ENCODE measurements at places on chromosomes 2 and 18.
A peak's percentile ranks its signal among the peaks of the same experiment; 100 is the strongest.

DNA sequence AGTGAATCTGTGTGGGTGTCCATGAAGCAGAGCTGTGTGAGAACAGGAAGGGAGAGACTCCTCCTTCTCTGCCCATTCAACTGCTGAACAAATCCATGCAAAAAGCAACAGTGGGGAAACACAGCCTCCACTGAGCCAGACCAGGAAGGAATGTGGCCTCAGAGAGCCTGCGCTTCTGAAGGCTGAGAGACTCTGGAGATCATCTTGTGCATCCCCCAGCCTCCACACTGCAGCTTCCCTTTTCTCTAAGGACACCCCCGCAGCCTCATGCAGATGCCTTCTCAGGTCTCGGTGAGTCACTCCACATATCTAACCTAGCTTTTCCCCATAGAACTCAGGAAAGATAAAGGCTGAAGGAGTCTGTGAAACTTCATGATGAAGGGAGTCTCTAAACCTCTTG, 402.9 kb downstream of the TNS1 start:
- peak; percentile 24 for DNase-seq

DNA sequence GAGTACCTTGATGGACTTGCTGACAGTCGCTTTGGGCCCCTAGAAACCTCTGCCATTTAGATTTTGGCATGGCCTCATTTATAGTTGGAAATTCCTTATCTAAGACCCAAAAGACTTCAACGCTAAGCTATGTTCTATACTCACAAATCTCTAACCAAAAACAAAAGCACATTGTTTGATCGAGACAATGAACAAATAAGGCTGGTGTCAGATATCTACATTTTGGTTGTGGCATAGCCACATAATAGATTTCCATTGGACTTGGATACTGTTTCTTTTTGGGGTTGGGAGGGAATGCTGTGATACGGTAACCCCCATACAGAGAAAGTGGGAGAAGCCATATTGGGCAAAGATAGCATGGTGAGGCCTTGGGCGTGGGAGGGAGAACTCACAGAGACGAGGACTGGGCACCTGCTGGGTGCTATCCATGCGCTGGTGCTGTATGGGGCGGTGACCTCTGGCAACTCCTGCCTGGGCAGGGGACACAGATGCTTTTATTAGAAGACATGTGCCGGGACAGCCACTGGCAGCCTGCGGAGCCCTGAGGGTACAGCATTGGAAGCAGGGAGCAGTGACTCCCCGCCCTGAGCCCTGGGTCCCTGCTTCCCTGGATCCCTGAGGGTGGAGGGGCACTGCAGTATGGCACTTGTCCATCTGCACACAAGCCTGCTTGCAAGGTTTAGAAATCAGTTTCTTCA, 97.1 kb downstream of the ASAP2 start:
- no peak for DNase-seq

DNA sequence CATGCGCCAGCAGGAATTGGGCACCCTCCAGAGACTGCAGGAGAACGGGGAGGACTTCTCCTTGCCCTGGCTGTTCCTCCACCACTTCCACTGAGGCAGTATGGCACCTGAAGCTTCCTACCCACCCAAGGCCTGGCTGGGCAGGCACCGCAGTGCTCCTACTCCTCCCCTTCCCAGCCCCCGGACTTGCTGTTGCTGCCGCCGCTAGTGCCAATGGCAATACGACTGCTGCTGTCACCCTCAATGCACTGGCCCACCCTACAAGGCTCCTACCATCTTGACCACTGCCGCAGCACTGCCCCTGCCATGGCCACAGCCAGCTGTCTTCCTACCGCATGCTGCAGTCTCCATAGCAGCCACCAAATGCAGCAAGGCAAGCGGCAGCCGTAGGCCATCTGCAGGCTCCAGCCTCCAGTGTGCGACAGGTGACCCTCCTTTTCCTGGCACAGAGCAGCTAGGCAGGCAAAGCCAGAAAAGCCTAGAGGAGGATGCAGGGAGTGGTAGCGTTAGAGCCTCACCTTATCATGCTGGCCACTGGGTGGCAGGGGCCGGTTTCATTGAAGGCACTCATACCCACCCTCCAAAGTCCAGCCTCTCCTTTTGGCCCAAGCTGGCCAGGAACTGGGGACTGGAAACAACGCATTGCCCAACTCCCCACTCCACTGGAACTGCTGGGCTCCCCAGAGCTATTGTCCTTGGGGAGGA, 47.4 kb upstream of the ANKRD62 start:
- DNase-seq: no peak

- DNase-seq: no peak
Measured at GRCh38 chr2:102540882-102541281, 67.9 kb downstream of the SLC9A4 start.

- DNase-seq: no peak
Measured at GRCh38 chr18:57409650-57410049, 25.5 kb upstream of the ONECUT2 start.

DNA sequence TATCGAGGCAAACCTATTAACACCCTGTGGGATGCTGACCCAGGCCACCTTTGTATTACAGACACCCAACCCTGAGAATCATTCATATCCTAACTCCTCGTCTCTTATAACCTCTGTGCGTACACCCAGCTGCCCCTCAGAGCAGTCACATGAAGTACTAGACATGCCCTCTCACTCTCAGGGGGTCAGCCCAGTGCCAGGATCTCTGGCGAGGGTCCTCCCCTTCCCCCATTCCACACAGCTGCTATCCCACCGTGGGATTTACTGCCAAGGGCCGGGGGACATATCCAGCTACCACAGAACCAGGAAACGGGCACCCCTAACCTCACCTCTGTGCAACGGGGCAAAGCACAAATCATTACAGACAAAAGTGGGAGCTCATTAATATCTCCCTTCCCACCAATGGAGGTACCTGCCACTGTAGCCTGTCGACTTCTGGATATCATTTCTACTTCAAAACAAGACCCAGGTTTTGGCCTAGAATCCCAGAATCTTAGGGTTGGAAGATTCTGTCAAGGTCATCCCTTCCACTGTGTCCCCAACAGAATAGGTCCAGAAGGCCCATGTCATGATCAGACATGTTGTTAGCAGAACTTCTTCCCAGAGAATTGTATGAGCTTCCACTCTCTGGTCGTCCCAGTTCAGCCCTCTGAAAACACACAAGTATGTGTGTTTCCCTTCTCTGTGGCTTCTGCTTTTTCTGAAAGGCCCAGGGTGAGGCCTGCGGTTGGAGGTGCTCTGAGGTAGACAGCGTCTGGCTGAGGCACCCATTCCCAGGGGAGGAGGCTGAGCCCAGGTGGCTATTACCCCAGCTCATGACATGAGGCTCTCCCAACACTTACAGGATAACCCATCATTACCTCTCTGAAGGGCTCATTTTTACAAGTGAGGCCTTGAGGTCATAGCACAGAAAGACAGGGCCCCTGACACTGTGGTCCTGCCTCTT, 1.7 kb downstream of the TMBIM1 start:
- DNase-seq: no peak

DNA sequence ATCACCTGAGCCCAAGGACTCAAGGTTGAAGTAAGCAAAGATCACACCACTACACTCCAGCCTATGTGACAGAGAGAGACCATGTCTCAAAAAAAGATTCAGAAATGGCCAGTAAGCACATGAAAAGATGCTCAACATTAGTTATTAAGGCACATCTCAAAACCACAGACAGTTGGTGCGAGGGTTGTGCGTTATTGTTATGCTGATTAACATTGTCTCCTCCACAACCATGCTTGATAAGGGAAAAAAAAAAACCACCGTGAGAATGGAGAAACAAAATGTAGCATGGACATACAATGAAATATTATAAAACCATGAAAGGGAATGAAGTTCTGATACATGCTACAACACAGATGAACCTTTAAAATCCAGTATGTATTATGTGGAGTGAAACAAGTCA, 27.3 kb downstream of the MOB4 start:
- no peak for DNase-seq
